Camera-type eye (tissue), 1 donor: ENCODE measurements at places on chromosomes 16 and 17. TPM values are rescaled to one million over a fixed set of nuclear protein-coding genes. Genes with fewer than 3 reads are reported as not detected.

The KRTAP9-4 gene
- total RNA-seq: not detected

The C16orf95 gene
- 6.8 TPM for total RNA-seq

The WFDC1 gene
- 46.3 TPM for total RNA-seq

The FOXL1 gene
- total RNA-seq: 2.5 TPM

The ATP1B2 gene
- 62.5 TPM for total RNA-seq

The CDYL2 gene
- 8.1 TPM for total RNA-seq

The C1QL1 gene
- 11.7 TPM for total RNA-seq

The NPIPB9 gene
- total RNA-seq: 3.5 TPM
